ENCODE measurements at places on chromosomes 6 and 20. TPM values are rescaled to one million over a fixed set of nuclear protein-coding genes. Genes with fewer than 3 reads are reported as not detected.

UBR2 gene
- 30.9 TPM for total RNA-seq

ABCF1 gene
- 53.1 TPM for total RNA-seq

ZSCAN23 gene
- total RNA-seq = 0.88 TPM

POLH gene
- total RNA-seq = 27.8 TPM

BFSP1 gene
- 3.9 TPM for total RNA-seq

FAM83B gene
- 0.44 TPM for total RNA-seq

CCN6 gene
- total RNA-seq = not detected

ANKRD66 gene
- total RNA-seq = not detected

COL21A1 gene
- total RNA-seq = 0.14 TPM
